T47D (cell line): ENCODE measurements at places on chromosomes 3 and 15.

DNA sequence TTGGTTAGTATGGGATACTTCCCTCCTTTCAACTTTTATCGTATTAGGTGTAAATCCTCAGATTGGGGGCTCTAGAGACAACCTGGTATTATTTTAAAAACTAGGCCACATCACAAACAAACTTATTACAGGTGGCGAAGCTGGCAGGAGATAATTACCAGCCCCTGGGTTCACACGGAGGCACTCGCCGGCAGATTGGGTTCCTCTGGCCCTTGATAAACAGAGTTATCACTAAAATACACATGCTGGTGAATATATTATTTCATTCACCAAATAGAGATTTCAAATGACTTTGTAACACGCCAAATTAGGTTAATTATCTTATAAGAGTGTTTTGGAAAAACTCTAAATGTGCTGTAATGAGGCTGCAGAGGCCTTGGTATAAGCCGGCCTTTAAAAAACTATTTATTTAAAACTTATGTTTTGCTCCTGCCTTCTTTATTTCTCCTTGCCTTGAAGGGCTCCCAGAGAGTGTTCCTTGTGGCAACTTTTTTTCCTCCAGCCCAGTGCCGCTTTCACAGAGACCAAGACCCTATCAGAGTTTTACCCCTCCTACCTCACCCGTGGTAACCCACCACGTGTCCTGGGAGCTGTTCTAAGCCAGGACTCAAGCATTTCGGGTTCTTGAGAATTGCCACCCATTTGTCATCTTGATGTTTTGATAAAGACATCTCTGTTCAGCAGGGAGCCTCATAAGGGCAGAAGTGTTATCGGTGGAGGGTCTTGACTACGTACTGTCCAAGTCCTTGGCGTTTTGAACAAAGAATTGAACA lies 468.6 kb upstream of the CFAP20DC start:
- DNase-seq: no peak

- DNase-seq: no peak
These were observed 6.8 kb upstream of the TBC1D5 start for GRCh38 chr3:17749281-17749680.

GRCh38 chr3:147900851-147901250 lies 491.7 kb downstream of the ZIC1 start:
- no peak for DNase-seq

DNA sequence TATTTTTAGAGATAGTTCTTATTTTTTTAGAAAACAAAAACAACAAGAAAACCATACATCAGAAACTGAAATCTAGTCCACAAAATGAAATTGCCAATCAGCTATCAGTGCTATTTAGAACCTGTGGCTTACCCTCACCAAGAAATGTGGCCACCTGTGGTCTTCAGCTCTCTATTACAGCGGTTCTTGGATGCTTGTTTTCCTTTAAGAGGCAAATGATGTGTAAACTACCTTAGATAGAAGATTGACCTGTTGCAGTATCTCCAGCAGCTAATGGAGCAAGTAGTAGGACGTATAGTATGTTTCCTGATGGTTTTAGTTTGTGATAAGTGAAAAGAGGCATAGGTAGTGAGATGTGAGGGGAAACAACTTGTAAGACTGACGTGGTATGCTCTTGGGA lies 21.2 kb downstream of the TFG start:
- DNase-seq: no peak

GRCh38 chr3:67509471-67510075 lies 144.8 kb downstream of the SUCLG2 start:
- no peak for DNase-seq

DNA sequence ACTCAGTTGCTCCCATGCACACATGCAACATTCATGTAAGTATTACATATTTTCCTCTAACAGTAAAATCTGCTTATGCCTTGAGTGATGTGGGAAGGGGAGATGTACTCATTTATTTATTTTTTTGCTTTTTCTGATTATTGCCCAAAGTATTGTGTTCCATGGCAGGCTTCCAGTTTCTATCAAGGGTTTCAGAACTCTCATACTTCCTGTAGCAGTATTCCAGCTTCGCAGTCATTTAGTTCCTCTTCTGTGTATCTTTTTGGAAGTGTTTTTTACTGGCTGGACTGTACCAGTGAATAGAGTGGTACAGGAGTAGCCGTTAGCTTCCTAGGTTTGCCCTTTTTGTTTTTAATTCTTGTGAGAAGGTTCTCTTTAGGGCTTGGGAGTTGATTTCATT lies 26.9 kb downstream of the RAB11A start:
- no peak for DNase-seq

- DNase-seq: peak; percentile 78
These were observed 25.2 kb downstream of the GOLGA6D start for GRCh38 chr15:75307778-75308390.

- no peak for DNase-seq
These were observed 66.7 kb upstream of the GCSAM start for GRCh38 chr3:112199622-112200316.

DNA sequence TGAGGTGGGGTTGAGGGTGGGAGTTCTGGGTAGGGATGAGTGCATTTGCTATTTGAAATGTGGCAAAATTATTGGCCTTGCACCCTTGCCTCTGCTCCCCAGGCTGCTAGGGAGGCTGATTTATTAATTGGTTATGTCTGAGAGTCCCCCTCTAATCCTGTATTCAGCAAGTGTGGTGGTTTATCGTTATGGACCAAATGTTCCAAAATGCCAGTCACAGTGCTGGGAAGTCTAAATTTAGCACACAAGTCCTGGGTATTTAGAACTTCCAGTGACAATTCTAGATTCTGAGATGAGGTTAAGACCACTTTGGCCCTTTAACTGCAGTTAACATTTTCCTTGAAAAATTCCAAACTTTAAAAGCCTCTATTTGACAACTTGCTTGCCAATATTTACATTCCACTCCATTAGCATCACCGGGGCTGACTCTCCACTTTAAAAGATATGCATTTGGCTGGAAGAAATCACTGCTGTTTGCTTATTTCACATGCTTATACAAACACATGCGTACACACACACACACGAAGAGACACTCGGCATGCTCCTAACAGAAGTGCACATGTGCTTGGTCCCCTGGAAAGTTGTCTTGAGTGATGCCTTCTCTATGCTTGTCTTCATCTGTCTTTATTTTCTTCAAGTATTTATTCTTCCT lies 247.7 kb downstream of the IL20RB start:
- peak; percentile 37 for DNase-seq

GRCh38 chr3:118505784-118506183 lies 528.9 kb downstream of the IGSF11 start:
- no peak for DNase-seq

GRCh38 chr3:128112357-128112968 lies 11.1 kb downstream of the RUVBL1 start:
- DNase-seq: no peak

DNA sequence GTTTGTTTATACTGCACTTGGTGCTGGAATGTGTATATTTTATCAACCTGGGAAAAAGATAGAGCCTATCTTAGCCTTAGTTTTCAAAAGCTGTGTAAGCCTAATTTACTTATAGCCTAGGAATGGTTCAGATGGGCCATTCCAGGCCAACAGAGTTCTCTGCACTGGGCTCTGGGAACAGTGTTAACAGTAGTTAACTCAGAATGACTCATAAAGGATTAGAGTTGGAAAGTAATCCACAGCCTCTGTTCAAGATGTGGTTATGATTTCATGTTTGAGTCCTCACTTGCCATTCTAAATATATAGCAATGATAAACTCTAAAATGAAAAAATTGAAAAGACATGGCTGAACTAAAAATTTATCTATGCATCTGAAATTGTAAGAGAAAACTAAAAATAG lies 22.6 kb upstream of the PEX5L start:
- no peak for DNase-seq

DNA sequence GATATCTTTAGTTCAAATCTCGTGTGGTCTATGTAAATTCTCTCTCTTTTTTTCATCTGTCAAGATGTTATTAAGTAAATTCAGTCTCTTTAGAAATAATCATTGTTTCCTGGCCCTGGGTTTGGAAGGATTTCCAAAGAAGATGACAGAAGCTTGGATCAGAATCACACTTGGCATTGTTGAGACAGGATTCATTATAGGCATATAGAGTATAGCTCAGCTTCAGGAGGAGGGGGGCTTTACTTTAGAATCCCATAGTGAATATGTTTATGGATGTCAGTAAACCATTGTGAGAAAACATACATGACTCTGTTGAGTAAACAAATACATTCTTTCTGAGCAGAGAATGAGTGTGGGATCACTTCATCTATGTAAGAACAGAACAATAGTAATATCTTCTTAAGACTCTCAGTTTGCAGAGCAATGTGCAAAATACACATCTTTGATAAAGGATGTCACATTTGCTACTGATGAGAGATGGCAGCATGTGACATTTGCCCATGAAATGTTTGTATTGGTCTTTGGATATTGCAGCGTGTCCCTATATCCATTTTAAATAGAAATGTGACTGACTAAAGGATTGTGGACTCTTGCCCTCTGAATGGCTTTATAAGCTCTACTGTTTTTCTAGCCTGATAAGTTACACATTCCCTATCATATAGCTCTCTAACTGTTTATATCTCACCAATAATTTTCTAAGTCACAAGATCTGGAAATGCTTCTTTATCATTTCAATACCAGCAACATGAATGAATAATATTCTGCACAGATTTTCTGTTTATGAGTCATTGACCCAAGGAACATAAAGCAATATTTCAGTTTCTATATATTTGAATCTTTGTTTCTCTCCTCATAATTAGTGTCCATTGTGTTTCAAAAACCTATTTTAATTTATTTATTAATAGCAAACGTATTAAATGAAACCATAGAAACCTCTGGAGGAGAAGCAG lies 95.6 kb upstream of the THRB start:
- no peak for DNase-seq

GRCh38 chr3:177337541-177338331 lies 140.5 kb upstream of the TBL1XR1 start:
- DNase-seq: no peak

DNA sequence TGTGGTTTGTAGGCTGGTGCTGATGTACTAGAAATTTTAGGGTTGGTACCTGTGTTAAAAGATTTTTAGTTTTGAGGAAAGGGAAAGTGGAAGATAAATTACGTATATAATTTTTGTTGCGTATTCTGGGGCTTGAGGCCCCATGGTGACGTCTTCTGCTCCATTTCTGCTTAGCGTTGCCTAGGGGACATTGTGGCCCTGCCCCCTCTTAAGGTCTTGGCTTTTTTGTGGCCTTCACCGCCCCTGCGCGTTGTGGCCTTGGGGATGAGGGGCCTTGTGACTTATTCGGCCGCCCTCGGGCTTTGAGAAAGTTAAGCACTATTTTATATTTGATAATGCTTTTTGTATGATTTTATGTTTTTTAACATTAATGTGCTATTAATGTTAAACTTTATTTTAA lies 182.0 kb downstream of the KLF13 start:
- no peak for DNase-seq

- no peak for DNase-seq
These were observed 114.1 kb downstream of the DTWD1 start for GRCh38 chr15:49734831-49735508.
